Activated gamma-delta T cell (primary cell): ENCODE measurements at places on chromosomes 6 and 20.

DNA sequence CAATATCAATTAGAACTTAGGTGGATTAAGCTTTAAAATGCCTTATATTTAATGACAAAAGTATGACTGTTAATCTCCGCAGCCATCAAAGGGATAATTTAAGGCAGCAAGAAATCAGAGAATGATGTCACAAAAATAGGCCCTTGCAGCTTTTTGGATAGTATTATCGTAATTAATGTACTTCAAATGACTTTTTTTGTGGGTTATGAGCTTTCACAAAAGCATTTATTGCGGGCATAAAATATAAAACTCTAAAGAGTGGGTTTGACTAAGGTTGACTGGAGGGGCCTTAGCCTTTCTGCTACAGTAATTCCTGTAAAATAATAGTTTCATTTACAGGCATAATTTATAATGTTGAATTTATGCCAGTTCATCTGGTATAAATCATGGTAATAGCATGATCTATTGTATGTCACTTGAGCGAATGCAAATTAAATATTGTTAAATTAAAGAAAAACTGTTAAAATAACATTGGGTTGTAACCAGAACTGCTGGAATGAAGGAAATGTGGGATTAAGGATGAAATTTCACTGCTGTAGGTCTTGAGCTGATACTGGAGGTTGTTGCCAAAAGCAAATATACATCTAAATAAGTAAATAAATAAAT lies 78.5 kb upstream of the ZFP64 start:
- DNase-seq = no peak

GRCh38 chr6:54112151-54112650 lies 958 bp downstream of the MLIP start:
- no peak for DNase-seq

GRCh38 chr6:106736502-106736901 lies 107.1 kb downstream of the QRSL1 start:
- DNase-seq = no peak

DNA sequence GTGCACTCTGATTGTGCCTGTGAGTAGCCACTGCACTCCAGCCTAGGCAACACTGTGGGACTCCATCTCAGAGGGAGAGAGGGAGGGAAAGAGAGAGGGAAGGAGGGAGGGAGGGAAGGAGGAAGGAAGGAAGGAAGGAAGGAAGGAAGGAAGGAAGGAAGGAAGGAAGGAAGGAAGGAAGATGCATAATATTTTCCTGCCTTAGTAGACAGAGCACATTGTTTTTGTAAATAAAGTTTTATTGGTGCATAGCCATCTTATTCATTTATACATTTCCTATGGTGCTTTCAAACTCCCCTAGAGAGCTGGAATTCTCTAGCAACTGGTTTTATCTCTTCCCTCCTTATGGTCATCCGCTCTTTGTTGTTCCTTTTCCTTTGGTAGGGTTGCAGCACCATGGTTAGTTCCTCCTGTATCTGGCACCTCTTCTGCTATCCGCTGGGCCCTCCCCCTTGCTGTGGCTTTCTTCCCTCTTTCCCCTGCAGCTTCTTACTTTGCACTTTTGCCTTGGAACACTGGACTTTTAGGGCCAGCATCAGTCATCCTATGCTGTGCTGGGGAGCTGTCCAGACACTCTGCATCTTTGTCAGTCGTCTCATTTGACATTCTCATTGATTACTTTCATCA lies 20.2 kb downstream of the GPR6 start:
- DNase-seq = no peak

DNA sequence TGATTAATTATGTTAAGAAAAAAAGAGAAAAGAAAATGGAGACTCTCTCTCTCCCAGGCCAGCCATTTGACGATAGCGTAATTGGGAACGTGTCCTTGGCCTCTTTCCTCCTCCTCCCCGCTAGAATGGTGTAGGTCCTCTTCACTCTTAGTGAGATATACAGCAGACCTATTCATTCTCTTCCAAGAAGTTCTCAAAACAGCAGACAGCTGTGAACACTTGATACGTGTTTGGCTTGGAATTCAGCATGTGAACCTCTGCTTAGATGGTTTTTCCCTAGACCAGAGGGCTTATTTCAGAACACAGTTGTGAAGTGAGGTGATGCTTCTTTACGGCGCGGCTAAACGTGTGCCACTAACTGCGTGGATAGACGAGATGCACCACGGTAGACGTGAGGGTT lies 32.6 kb upstream of the TULP4 start:
- no peak for DNase-seq

DNA sequence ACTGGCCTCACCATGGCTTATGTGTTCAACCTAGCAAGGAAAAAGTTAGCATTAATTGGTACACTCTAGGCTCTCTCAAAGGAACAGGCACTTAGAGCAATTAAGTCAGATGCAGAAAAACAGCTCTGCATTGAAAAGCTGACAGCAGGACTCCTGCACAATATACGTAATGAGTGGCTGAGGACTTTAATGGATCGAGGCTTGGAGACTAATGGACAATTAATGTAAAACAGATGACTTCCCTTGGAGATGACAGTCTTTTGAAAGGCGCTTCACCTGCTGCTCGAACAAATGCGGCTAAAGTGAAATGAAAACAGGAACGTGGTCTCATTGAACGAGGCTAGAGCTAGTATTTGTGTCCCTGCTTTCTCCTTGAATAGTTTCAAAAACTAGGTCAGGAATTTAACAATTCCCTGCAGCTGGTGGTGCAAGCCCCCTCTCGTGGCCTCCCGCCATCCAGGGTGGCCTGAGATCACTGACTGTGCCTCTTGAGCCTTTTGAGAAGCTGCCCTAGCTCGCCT lies 137.1 kb downstream of the ELOVL4 start:
- DNase-seq = no peak

GRCh38 chr6:81130969-81131368 lies 621.5 kb downstream of the TENT5A start:
- no peak for DNase-seq

GRCh38 chr20:58797371-58798338 lies 53.0 kb downstream of the GNAS-AS1 start:
- DNase-seq = no peak

GRCh38 chr6:37354526-37355384 lies 972 bp downstream of the RNF8 start:
- no peak for DNase-seq

GRCh38 chr6:110547266-110547964 lies 71.0 kb upstream of the SLC22A16 start:
- no peak for DNase-seq

DNA sequence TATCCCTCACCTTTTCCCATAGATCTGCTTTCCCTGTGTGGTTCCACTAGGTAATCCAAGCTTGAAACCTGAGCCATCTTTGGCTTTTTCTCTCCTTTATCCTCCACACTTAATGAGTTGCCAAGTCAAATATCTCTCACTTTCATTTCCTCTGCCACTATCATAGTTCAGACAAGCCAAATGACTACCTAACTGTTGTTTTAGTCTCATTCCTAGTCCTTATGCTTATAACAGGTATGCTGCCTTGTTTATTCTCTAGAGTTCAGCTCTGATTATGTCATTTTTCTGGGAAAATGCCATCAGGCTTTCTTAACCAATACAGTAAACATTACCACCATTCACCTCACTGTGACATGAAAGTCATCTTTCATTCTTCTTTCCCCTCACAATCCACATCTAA lies 6.5 kb downstream of the EFHC1 start:
- no peak for DNase-seq

- no peak for DNase-seq
These were observed 155.7 kb downstream of the AKAP7 start for GRCh38 chr6:131290955-131291354.
